NCI-H1694 (cell line): ENCODE measurements at places on chromosomes 6 and 20.

DNA sequence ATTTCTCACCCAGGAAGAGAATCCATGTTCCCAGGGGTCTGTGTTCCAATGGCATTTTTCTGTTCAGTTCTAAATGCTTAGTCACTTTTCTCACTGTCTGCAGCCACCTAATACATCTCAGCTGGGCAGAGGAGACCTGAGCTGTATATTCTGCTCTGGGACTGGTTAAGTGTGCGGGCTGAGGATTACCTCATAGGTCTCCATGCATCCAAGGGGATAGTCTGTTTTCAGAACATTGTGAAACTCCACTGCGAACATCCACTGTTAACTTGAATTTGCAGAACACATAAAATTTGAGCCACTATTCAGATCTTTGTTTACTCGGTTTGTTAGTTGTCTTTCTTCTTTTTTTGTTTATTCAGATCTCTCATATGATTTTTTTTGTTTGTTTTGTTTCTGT lies 947.1 kb downstream of the TFAP2A start:
- DNase-seq, result no peak

DNA sequence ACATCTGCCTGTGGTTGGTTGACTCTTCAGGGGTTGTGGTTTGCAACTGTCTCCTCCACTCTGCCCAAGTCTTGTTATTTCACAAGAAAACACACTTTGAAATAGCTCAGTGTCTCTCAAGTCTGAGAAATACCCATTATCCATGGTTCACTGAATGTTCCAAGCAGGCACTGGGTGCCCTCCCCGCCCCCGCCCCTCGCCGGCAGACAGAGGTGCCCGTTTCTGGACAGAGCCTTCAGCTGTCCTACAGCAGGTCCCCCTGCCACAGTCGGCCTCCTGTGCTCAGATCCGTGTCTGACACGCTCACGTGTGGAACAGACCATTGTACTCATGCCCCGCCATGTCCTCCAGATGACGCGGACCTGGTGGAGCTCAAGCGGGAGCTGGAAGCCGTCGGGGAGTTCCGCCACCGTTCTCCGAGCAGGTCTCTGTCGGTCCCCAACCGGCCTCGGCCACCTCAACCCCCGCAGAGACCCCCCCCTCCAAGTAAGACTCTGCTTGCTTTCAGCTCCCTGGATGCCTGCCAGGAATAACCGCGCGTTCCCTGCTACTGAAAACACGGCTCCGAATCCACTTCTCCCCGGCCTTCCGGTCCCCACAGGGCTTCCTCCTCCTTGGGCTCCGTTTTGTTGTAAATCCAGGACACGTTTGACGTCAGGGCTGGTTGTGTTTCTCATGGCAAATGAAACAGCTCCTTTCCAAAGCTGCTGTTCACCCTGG lies 81.4 kb downstream of the SERAC1 start:
- DNase-seq, result no peak

- DNase-seq, result no peak
Observed at GRCh38 chr6:69735027-69735426, 61.8 kb downstream of the LMBRD1 start.

- no peak for DNase-seq
Observed at GRCh38 chr6:155883741-155884140, 428.1 kb upstream of the NOX3 start.
